ENCODE measurements at places on chromosomes 4 and X.

GRCh38 chr4:170388255-170388654 is 298.5 kb upstream of the AADAT start:
- DNase-seq, result no peak

- DNase-seq, result no peak
Measured at GRCh38 chr4:151519728-151520415, 110.9 kb downstream of the FHIP1A start.

- peak; percentile 15 for DNase-seq
Measured at GRCh38 chr4:40363382-40363920, 28.3 kb downstream of the CHRNA9 start.

DNA sequence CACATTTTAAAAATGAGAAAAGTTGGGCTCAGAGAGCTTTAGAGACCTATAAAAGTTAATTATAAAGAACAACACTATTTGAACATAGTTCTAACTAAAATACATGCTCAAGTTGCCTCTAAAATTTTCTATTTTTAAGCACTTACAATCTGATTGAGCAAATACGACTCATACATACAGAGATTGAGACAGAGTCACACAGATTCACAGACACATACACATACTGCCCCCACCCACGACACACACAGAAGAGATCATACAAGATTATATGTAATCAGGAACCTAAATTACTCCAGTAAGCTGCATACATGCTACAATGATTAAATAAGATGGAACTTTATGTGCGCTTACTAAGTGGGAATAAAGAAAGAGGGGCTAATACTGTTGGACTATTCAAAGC is 2.7 kb upstream of the ASB5 start:
- DNase-seq, result no peak

- DNase-seq, result no peak
Measured at GRCh38 chr4:76201276-76201675, 12.3 kb downstream of the SCARB2 start.

GRCh38 chrX:68929332-68930150 is 100.7 kb downstream of the EFNB1 start:
- no peak for DNase-seq

Data from right lung (tissue), 10 donors.